ENCODE measurements at places on chromosomes 6 and 20. TPM values are rescaled to one million over a fixed set of nuclear protein-coding genes. Genes with fewer than 3 reads are reported as not detected.
A peak's percentile ranks its signal among the peaks of the same experiment; 100 is the strongest.

GRCh38 chr20:44624152-44624551 is 27.3 kb downstream of the ADA start:
- DNase-seq = no peak

TP53TG5 gene
- not detected for total RNA-seq

FBXO30 gene
- 11.7 TPM for total RNA-seq

TRIM15 gene
- not detected for total RNA-seq

DNA sequence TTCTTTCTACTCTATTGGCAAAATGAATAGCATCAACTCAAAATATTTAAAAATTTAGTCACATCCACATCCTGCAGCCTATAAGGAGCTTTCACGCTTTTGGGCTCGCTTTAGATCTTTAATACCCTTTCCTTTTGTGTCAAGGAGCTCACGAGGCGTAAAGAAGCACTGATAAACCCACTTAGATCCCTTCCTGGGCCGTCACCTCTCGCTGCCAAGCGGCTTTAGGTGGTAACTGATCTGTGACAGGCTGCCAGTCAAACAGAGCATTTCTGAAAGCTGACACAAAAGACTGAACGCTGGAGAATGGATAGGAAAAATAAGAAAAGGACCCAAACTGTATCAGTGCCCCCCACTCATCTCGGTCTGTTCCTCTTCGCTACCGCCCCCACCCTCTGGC is 385.7 kb upstream of the MMS22L start:
- peak; percentile 1 for DNase-seq

SOBP gene
- 31.3 TPM for total RNA-seq

DNA sequence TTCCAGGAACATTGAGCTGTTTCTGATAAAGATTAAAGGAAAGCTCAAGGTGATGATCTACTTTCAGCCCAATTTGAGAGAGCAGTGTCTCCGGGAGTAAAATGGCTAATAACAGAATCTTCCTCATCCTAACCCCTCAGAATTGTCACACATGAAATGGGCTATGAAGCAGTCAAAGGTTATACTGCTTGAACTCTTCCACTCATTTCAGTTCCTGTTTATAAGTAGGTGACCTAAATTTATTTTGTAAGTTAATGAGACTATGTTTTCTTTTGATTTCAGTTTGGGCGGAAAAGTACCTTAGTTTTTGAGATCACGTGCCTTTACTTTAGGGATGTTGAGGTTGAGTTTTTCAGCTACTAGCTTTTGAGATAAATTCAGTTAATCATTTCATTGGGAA is 47.2 kb downstream of the QKI start:
- no peak for DNase-seq

CPXM1 gene
- total RNA-seq = 0.15 TPM

DNA sequence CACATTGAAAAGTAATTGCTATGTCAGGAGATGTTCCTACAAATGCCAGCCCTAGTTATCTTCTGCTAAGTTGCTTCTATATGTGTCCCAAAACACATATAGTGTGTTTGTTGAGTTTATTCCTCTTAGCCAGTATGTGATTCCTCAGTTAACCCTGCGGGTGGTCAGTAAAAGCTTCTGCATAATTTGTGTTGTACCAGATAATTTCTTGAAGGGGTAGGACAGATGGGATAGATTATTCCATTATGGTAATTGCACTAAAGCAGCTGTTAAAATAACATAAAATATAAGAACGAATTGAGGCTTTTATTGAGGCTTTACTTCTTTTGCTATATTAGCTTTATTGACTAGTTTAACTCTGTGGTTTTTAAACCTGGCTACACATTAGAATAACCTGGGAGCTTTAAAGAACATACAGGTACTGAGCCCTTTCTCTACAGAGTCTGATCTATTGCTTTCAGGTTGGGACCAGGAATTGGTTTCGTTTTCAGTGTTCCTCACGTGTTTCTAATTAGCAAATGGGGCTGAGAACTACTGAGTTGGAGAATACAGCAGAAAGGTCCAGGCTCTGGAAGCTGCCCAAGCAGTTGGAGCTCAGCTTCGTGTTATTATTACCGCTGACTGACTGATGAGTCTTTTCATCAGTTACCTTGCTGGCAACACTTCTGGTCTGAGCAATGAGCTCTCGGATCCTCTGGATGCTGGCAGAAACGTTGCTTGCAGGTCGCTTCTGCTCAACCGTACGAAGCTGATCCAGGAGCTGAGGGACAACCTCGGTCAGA is 56.9 kb downstream of the FAM229B start:
- DNase-seq = no peak

CYB5R4 gene
- total RNA-seq = 33.1 TPM

- DNase-seq = no peak
Observed at GRCh38 chr6:28922004-28922820, 1.6 kb downstream of the TRIM27 start.

RIPOR2 gene
- total RNA-seq = 28.9 TPM

DNA sequence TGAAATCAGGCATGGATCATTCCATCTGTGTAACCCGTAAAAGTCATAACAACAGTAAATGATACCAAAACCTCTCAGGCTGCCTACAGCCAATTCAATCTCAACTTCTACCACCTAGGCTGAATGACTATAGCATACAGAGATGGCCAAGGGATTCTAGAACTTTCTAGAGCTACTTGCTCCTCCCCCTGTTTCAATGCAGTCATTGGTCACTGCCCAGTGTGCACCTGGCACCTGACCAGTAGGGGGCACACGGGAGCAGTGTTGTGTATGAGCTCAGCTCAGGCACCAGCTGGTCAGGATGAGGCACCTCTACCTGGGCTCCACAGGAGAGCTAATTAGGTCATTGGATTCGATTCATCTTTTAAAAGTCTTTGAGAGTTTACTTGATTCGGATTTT is 86.2 kb downstream of the PLEKHG1 start:
- peak; percentile 80 for DNase-seq

DNA sequence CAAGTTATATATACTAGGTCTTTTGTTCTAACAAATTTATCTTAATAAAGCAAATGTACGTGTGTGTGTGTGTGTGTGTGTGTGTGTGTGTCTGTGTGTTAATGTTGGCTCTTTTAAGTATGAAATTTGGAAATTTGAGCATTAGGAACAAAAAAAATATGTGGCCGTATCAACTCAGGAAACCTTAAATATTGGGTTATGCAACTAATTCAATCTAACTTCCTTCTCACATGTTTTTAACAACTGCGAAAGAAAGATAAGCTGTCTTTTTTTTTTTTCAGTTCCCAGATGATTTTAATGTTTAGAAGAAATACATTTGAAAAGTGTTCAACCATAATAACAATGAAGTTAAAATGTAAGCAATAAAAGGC is 616.4 kb upstream of the ARID1B start:
- DNase-seq = no peak

DNA sequence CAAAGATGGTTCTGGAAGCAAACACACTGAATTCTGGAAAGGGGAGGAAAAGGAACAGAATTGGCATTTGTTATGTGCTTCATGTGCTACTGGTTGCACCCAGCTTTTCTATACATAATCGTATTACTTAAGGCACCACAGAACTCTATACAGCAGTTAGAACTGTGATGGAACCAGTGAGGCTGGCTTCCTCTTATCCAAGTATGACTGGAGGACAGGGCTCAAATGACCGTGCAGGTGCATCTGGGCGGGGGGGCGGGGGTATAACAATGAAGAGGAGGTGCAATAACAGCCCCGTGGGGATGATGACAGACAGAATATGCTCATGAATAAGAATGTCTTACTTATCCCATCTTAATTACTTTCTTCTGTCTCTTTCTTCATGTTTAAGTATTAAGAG is 144.2 kb downstream of the BTBD9 start:
- DNase-seq = no peak
